Brain (organoid and tissue), 16 donors: ENCODE measurements at places on chromosomes 1 and 21. TPM values are rescaled to one million over a fixed set of nuclear protein-coding genes. Genes with fewer than 3 reads are reported as not detected.

OLIG2 gene
- 33.3 TPM for polyA plus RNA-seq

DNA sequence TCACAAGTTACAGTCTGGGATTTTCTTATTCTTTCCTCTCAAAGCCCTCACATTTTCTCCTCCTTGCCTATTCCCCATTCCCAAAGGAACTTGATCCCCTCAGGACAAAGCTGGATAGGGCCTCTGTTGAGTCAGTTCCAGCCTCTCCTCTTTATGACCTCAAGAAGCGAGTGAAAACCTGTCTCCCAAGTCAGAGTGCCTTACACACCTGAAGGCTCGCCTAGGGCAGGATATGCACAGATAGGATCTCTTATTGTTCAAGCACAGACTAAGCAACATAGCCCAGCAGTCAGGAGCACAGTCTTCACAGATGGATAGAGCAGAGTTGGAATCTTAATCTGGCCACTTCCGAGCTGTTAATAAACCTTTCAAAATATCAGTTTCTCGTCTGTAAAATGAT, 60.8 kb upstream of the PRRC2C start:
- DNase-seq = no peak

GRCh38 chr1:62841587-62842169, 57.7 kb downstream of the ATG4C start:
- peak; percentile 91 for DNase-seq

NPR1 gene
- polyA plus RNA-seq = 1.8 TPM

NUCKS1 gene
- 207 TPM for polyA plus RNA-seq

DNA sequence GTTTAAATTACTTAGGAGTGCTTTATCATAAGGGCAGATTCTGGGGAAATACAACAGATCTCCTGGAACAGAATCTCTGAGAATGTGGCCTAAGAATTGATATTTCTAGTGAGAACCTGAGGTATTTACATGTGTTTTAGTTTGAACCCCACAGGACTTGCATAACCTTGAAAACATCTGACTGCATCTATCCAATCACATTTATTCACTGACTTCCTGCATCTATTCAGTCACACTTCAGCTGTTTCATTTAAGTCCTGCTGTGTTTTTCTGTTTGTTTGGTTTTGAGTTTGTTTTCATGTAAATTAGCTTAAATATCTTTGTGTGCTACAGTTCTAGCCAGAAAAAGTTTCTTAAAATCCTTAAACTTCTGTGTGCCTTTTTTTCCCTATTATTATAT, 1260.7 kb downstream of the PLA2G4A start:
- no peak for DNase-seq

- DNase-seq = no peak
Measured at GRCh38 chr1:227070638-227071285, 130.7 kb downstream of the COQ8A start.

- no peak for DNase-seq
Measured at GRCh38 chr1:114341299-114341698, 169.7 kb downstream of the TRIM33 start.

GRCh38 chr21:31938330-31939301, 65.8 kb downstream of the HUNK start:
- DNase-seq = no peak

GRCh38 chr21:34523019-34523555, 11.1 kb upstream of the KCNE1 start:
- peak; percentile 16 for DNase-seq

HSPG2 gene
- 27.0 TPM for polyA plus RNA-seq
